ENCODE measurements at places on chromosomes 1 and 21.

DNA sequence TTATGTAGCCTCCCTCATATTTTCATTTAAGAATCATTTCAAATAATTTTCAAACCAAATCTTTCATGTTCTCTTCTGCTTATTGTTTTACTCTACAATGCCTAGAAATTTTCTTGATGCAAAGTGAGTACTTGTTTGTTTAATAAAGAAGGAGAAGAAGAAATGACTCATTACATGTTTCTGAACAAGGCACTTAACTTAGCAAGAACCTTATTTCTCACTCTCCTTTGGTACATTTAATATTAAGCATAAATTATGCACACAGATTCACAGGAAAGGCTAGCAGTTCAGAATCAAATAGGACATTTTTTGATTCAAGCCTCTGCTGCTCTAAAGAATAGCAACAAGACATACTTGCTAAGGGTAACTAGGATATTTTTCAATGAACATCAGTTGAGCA is 9.1 kb downstream of the SCYL3 start:
- no peak for DNase-seq

- DNase-seq, result no peak
Measured at GRCh38 chr1:8871965-8872399, 6.5 kb downstream of the ENO1 start.

- DNase-seq, result no peak
Measured at GRCh38 chr1:101245246-101245927, 8.6 kb downstream of the S1PR1 start.

GRCh38 chr1:57882072-57882471 is 458.2 kb upstream of the DAB1 start:
- DNase-seq, result no peak
